A549 treated with DMSO at 1 μM for 4 hours (cell line): ENCODE measurements at places on chromosomes 6 and 20. TPM values are rescaled to one million over a fixed set of nuclear protein-coding genes. Genes with fewer than 3 reads are reported as not detected.

The DBNDD2 gene
- total RNA-seq = 24.5 to 28.8 TPM (median 25.3 TPM) in 5 replicates

The OR2H2 gene
- total RNA-seq = not detected in 5 replicates

The HLA-DQB1 gene
- not detected in 5 replicates for total RNA-seq

The GLYATL3 gene
- not detected in 5 replicates for total RNA-seq

The PNRC1 gene
- 17.0 to 27.1 TPM (median 22.4 TPM) in 5 replicates for total RNA-seq

The PRR18 gene
- 0.07 to 0.33 TPM (median 0.07 TPM) in 5 replicates for total RNA-seq

The CLIC5 gene
- not detected in 5 replicates for total RNA-seq

The HSD17B8 gene
- 13.1 to 16.0 TPM (median 14.4 TPM) in 5 replicates for total RNA-seq

The MLIP gene
- total RNA-seq = not detected in 5 replicates

The MACROD2 gene
- 0.44 to 1.6 TPM (median 0.68 TPM) in 5 replicates for total RNA-seq

The GTF3C6 gene
- total RNA-seq = 79.7 to 88.8 TPM (median 83.8 TPM) in 5 replicates

The OR2B6 gene
- 0.17 to 0.25 TPM (median 0.17 TPM) in 3 of 5 replicates, not detected in the others for total RNA-seq

The FGD2 gene
- total RNA-seq = not detected in 5 replicates

The ZSWIM3 gene
- total RNA-seq = 1.4 to 1.8 TPM (median 1.5 TPM) in 5 replicates

The GJA10 gene
- total RNA-seq = not detected in 5 replicates

The OR10C1 gene
- not detected in 5 replicates for total RNA-seq

The RHAG gene
- total RNA-seq = 0.05 to 0.07 TPM in 2 of 5 replicates, not detected in the others

The BCAS4 gene
- 24.9 to 31.9 TPM (median 29.9 TPM) in 5 replicates for total RNA-seq

The PLA2G7 gene
- total RNA-seq = 0.05 TPM in 1 of 5 replicates, not detected in the others

The FOXQ1 gene
- 2.5 to 4.6 TPM (median 4.1 TPM) in 5 replicates for total RNA-seq

The SMLR1 gene
- not detected in 5 replicates for total RNA-seq

The VSTM2L gene
- 6.2 to 7.2 TPM (median 7.1 TPM) in 5 replicates for total RNA-seq

The DEFB132 gene
- not detected in 5 replicates for total RNA-seq

The SLC52A3 gene
- total RNA-seq = 0.56 to 0.68 TPM (median 0.66 TPM) in 5 replicates

The RAET1E gene
- 2.2 to 3.4 TPM (median 2.9 TPM) in 5 replicates for total RNA-seq

The TRIM10 gene
- total RNA-seq = not detected in 5 replicates

The CLDN20 gene
- total RNA-seq = not detected in 5 replicates

The ITCH gene
- total RNA-seq = 25.8 to 38.8 TPM (median 33.2 TPM) in 5 replicates

The SCUBE3 gene
- total RNA-seq = 0.05 to 0.07 TPM (median 0.06 TPM) in 5 replicates

The FOXP4 gene
- total RNA-seq = 16.1 to 27.0 TPM (median 21.8 TPM) in 5 replicates

The SPATA2 gene
- 8.0 to 9.6 TPM (median 8.6 TPM) in 5 replicates for total RNA-seq

The NKX2-4 gene
- 0.03 to 0.08 TPM (median 0.07 TPM) in 3 of 5 replicates, not detected in the others for total RNA-seq

The DYNLT1 gene
- 94.3 to 119 TPM (median 104 TPM) in 5 replicates for total RNA-seq

The CFB gene
- 1.7 to 3.4 TPM (median 2.1 TPM) in 5 replicates for total RNA-seq

The CLVS2 gene
- total RNA-seq = 0.01 to 0.08 TPM (median 0.07 TPM) in 5 replicates

The TAAR5 gene
- not detected in 5 replicates for total RNA-seq

The ACTR5 gene
- total RNA-seq = 7.2 to 10.8 TPM (median 10.3 TPM) in 5 replicates

The C6orf132 gene
- 1.1 to 1.3 TPM (median 1.3 TPM) in 5 replicates for total RNA-seq

The C6orf141 gene
- total RNA-seq = 21.2 to 29.9 TPM (median 24.9 TPM) in 5 replicates

The LHFPL5 gene
- total RNA-seq = 0.11 to 0.34 TPM (median 0.16 TPM) in 4 of 5 replicates, not detected in the other

The TASP1 gene
- total RNA-seq = 9.5 to 11.9 TPM (median 10.5 TPM) in 5 replicates

The MCCD1 gene
- total RNA-seq = not detected in 5 replicates

The PRDM13 gene
- total RNA-seq = 0.83 to 1.2 TPM (median 0.93 TPM) in 5 replicates

The BEND3 gene
- 4.1 to 4.6 TPM (median 4.4 TPM) in 5 replicates for total RNA-seq

The SRC gene
- 166 to 205 TPM (median 196 TPM) in 5 replicates for total RNA-seq

The ADGRF5 gene
- total RNA-seq = not detected in 5 replicates

The ZNF391 gene
- 0.20 to 0.47 TPM (median 0.26 TPM) in 5 replicates for total RNA-seq

The NRN1 gene
- 0.76 to 1.3 TPM (median 1.1 TPM) in 5 replicates for total RNA-seq
